ENCODE measurements at places on chromosomes 1 and 21. TPM values are rescaled to one million over a fixed set of nuclear protein-coding genes. Genes with fewer than 3 reads are reported as not detected.
A peak's percentile ranks its signal among the peaks of the same experiment; 100 is the strongest.

GRCh38 chr1:22323846-22324504, 127.7 kb upstream of the ZBTB40 start:
- no peak for DNase-seq

DNA sequence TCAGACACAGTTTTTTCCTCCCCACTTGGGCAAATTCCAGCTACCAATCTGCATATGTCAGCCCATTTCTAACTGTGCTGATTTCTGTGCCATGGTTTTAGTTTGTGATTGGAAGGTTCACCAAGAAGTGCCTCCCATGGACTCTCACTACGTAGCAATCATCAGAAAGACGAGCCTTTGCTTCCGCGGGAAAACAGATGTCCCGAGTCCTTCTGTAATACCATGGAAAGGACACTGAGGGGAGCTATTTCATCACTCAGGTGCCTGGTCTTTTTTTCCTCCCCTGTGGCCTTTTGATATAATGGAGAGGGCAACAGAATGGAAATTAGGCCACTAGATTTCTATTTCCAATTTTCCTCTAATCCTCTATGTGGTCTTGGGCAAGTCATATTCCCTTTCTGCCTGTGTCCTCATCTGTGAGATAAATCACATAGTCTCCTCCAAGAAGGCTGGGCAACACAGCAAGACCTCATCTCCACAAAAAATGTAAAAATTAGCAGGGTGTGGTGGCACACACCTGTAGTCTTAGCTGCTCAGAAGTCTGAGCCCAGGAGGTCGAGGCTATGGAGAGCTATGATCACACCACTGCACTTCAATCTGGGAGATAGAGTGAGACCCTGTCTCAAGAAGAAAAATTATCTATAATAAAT, 24.8 kb downstream of the LEMD1 start:
- DNase-seq, result peak; percentile 86

IQGAP3 gene
- total RNA-seq, result 54.3 TPM

DNA sequence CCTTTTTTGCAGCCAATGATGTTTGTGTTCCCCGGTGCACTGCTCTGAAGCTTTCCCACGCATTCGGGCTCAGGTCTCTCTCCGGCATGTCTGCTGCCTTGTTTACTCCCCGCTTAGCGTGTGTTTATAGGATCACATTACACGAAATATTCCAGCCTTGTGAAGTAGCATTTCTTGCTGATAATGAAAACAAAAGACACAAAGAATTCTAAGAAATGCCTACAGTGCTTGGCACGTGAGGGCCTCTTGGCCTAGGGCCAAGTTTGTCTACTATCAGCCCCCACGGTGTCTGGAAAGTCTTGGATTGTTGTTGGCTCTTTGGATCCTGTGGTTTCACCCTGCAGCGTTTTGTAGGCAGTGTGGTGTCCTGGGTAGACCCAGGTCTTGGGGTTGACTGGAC, 11.2 kb upstream of the GSTM4 start:
- DNase-seq, result no peak

DNA sequence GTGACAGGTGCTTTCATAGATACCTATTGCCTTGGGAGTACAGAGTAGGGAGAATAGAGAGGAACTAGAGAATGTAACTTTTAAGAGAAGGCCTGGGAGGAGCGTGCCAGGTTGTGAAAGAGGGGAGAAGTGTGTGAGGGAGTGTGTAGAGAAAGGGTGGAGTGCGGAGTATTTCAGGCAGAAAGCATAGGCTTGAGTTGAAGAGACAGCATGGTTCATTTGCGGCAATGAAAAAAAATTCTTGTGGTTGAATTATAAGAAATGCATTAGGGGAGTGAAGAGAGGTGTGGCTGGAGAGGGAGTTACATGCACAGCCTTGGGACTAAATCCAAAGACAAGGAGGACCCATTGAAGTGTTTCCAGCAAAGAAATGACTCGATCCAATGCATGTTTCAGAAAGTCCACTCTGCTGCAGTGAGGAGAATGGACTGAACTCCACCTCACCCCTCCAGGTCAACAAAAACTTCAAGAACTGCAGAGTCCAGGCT, 81.7 kb upstream of the ADAM30 start:
- no peak for DNase-seq

DNA sequence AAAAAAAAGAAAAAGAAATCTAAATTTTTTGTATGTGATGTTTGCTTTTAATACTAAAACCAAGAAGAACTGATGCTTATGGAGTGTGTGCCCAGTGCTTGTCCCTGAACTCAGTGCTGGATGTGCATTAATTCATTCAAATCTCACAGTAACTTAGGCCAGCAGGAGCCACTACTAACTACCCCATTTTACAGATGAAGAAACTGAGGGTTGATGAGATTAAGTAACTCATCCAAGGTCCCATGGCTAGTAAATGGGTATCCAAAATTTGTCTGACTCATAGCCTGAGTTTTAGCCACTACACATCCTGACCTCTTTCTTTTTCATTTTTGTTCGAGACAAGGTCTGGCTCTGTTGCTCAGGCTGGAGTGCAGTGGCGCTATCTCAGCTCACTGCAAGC, 127.9 kb downstream of the CCDC185 start:
- DNase-seq, result no peak

DNA sequence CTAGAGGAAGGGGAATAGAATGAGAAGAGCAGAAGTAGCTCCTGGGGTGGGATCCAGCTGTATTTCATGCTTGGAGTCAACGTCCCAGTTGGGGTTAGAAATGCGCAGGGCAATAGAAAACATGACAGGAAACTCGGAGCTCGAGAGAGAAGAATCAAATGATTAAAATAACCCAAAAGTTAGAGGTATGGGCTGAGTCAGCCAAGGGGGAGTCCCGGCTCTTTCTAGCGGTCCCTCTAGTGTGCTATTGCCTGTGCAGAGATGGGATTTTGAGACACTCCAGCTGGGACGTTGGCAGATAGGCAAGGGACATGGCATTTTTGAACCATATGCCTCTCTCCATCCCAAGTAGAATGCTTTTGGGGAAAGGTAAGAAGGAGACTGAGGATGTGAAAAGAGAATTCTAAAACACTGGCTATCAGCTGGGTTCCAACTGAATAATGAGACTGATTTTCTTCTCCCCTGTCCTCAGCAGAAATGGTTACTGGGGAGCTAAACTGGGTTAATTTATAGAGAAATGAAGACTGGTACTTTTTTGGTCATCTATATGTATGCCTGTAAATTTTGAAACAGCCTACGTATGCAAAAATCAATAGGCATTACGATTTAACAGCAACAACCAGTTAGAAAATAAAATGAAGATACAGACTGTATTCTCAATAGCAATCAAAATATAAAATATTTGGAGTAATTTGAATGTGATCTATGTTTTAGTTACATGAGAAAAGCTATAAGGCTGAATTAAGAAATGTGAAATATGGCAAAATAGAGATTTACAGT, 7.0 kb upstream of the VPS26C start:
- DNase-seq, result no peak

MMEL1 gene
- 1.8 TPM for total RNA-seq

SLC30A10 gene
- total RNA-seq, result not detected

LSM10 gene
- total RNA-seq, result 35.2 TPM

GRCh38 chr1:37181425-37181824, 147.1 kb upstream of the GRIK3 start:
- no peak for DNase-seq

- DNase-seq, result peak; percentile 84
These were observed 5.3 kb upstream of the MROH9 start for GRCh38 chr1:170929835-170930554.

GRCh38 chr1:1510912-1511532, 940 bp upstream of the ATAD3A start:
- DNase-seq, result peak; percentile 58

All from PC-3 (cell line).